MG63 (cell line): ENCODE measurements at places on chromosomes 12 and 14. TPM values are rescaled to one million over a fixed set of nuclear protein-coding genes. Genes with fewer than 3 reads are reported as not detected.

DNA sequence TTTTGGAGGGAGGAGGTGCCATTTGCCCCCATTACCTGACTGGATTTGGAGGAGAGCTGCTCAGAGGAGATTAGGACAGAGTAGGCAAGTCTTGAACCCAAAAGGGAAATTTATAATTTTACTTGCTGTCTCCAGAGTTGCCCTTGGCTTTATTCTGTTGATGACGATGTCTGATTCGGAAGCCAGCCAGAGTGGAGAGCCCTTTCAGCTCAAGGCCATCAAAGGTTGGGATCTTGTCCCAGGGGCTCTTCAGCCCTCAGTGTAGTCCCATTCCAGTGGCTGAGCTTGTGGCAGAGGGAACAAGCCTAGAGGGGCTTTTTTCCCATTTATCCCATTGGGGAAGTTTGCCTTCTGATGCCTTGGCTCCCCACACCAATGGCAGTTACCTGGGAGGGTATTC is 71.8 kb downstream of the HSD17B6 start:
- DNase-seq: no peak

Gene P2RX7
- total RNA-seq: 2.0 and 3.3 TPM in 2 replicates

DNA sequence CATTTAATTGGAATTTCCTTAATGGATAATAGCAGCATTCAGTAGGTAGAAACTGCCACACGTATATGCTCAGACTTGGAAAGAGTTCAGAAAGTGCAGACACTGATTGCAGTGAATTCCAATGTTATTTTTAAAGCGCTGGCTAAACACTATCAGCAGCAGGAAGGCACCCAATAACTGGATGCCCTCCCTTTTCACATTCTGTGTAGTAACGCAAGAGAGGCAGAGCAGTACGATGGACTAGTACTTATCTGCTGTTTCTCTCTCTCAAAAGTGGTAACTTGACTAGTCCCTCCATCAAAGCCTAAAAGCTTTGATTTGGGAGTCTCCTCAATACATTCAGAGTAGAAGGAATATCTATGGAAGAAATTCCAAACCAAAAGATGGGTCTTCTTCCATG is 791.0 kb downstream of the TMTC2 start:
- DNase-seq: no peak

GRCh38 chr12:50403001-50403440 is 2.3 kb downstream of the LARP4 start:
- no peak for DNase-seq

Gene RNU7-1
- total RNA-seq: not detected in 2 replicates

Gene GRIN2B
- 0.56 and 19.0 TPM in 2 replicates for total RNA-seq

Gene KRT3
- not detected in 2 replicates for total RNA-seq

Gene TPH2
- not detected in 2 replicates for total RNA-seq

DNA sequence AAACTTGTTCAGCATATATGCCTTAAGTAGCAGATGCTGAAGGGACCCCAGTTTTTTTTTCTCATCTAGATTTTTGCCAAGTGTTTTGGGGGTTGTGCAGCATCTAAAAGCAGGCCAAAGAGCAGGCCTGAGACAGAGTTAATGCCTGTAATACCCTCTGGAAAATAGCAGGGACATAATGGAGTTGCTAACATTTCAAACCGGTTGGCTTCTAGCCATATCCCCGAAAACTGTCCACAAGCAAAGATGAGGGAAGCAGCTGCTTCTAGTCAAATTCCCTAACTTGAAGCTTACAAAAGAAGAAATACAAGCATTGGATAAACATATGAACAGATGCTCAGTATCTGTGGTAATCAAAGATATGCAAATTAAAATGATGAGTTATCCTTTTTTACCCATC is 52.1 kb upstream of the AEBP2 start:
- no peak for DNase-seq

Gene TAS2R8
- total RNA-seq: not detected in 2 replicates

Gene MAP3K9
- 0.17 and 0.76 TPM in 2 replicates for total RNA-seq

Gene GPRC5D
- total RNA-seq: not detected in 2 replicates

Gene LRP6
- 7.9 and 10.2 TPM in 2 replicates for total RNA-seq

Gene HOXC11
- 0.30 and 1.3 TPM in 2 replicates for total RNA-seq

DNA sequence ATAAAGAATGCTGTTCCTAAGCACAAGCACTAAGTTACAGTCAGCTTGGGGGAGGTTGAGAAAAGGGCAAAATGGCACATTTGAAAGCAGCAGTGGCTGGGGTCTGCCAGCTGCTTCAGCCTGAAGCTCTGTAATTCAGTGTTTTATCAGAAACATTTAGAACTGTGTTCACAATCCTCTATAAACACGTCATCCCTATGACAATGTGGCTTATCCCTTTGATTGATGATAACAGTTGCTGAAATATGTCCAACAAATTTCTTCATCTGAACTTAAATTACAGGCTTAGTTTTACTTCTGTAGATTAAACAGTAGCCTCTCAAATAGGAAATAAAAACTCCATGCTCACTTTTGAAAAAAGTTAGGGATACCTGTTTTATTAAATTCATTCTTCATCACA is 108.8 kb downstream of the VEZT start:
- DNase-seq: no peak
